ENCODE measurements at places on chromosomes 1 and 21. TPM values are rescaled to one million over a fixed set of nuclear protein-coding genes. Genes with fewer than 3 reads are reported as not detected.

GRCh38 chr1:87894062-87894461, 565.4 kb downstream of the LMO4 start:
- DNase-seq: no peak

GRCh38 chr1:164659621-164660411, 100.8 kb downstream of the PBX1 start:
- DNase-seq: no peak

GRCh38 chr1:152880907-152881306, 2.8 kb downstream of the SMCP start:
- no peak for DNase-seq

- peak; percentile 95 for DNase-seq
Observed at GRCh38 chr1:150560576-150561253, 11.5 kb downstream of the ADAMTSL4 start.

DNA sequence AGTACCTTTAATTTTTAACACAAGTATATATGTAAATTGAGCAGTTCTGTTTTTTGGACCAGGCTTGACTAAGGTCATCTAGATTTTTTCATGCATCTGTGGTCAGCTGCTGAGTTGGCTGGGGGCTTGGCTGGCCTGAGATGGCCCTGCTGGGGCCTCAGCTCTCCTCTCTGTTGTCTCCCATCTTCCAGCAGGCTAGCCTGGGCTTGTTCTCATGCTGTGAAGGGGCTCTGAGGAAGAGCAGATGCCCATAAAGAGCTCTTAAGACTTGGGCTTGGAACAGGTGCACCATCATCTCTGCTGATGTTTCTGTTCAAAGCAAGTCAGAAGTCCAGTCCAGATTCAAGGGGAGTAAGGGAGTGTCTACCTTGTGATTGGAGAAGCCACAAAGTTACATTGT, 51.2 kb upstream of the TNR start:
- DNase-seq: no peak

DNA sequence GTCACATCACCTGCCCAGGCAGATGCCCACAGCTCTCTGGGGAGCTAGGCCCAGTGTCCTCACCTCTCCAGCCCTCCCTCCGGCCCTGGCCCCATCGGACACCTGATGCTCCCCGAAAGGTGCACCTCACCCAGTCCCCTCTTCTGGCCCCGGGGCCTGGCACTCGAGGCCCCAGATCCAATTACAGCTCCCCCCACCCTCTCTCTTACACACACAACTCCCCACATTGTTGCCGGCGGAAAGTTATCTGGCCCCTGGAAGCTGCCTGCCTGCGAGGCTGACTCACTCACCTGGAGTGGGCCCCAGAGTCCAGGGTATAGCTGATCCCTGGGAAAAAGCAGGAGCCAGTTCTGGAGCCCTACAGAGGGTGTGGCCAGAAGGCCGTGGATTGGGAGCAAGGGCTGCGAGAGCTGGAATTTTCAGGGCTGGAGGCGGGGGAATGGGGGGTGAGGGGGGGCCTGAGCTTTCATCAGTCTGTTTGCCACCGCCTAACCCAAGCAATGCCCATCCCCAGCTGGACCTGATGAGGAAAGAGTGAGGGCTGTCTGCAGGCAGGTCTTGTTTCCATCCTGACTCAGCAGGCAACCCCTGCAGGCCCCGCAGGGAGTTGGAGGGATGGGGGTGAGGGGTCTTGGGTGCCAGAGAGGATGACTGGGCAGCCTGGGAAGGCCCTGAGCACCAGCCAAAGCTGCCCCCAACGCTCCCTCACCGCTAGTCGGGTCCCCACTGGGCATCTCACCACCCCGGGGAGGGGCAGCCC, 948 bp downstream of the FBXO2 start:
- DNase-seq: no peak

DNA sequence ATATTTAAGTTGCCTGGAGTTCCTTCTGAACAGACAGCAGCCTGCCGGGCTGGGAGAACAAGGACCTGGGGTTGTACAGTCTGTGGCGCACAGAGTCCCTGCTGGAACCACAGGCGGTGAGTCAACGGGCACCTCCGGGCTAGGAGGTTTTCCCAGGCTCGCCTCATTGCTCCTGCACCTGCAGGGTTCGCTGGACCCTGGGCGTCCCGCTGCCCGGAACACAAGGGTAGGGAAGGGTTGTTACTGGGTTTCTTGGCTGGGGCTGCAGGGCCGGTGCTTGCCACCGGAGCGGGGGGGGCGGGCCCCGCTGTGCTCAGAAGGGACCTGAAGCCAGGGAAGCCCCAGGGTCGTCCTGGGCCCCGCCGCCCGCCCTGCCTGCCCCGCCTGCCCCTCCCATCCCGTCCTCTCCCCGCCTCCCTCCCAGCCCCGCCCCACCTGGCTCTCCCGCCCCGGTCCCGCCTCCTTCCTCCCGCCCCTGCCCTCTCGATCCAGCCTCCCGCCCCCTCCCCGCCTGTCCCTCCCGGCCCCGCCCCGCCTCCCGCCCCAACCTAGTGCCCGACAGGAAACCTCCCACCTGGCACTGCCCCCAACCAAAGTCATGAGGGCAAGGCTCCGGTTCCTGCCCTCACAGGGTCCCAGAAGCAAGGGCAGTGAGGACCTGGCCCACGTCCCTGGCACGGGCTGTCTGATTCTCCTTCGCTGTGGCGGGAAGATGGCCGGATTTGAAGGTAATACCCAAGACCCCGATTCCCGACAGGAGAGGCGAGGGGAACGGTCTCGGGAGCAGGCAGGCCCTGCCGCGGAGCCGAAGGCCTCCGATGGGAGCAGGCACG, 6.8 kb downstream of the JMJD4 start:
- DNase-seq: peak; percentile 79

GRCh38 chr1:173015629-173016028, 35.1 kb downstream of the TNFSF18 start:
- DNase-seq: no peak

DNA sequence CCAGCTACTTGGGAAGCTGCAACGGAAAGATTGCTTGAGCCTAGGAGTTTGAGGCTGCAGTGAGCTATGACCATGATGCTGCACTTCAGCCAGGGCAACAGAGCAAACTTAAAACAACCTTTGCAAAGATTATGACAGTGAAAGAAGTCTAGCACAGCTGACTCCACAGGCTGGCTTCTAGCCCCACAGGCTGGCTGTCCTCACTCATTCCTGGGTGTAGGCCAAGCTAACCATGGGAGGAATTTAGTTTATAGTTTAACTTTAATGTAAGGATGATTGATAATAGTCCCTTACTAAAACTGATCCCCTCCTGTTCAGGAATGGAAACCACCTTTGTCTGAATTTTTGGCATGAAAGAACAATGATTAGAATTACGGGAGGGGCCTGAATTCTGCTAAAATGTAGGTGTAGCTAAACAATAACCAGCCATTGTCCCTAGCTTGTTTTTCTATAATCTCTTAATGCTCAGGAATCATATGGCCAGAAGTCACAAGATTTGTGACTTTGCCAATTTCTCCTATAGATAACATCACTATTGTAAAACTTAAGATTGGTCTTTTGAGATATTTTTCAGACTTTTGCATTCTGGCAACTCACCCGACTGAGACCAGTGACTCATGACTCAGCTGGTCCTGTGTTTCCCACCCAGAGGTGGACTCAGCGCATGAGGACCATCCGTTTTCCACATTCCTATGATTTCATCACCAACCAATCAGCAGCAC, 28.1 kb upstream of the SGIP1 start:
- DNase-seq: no peak

DNA sequence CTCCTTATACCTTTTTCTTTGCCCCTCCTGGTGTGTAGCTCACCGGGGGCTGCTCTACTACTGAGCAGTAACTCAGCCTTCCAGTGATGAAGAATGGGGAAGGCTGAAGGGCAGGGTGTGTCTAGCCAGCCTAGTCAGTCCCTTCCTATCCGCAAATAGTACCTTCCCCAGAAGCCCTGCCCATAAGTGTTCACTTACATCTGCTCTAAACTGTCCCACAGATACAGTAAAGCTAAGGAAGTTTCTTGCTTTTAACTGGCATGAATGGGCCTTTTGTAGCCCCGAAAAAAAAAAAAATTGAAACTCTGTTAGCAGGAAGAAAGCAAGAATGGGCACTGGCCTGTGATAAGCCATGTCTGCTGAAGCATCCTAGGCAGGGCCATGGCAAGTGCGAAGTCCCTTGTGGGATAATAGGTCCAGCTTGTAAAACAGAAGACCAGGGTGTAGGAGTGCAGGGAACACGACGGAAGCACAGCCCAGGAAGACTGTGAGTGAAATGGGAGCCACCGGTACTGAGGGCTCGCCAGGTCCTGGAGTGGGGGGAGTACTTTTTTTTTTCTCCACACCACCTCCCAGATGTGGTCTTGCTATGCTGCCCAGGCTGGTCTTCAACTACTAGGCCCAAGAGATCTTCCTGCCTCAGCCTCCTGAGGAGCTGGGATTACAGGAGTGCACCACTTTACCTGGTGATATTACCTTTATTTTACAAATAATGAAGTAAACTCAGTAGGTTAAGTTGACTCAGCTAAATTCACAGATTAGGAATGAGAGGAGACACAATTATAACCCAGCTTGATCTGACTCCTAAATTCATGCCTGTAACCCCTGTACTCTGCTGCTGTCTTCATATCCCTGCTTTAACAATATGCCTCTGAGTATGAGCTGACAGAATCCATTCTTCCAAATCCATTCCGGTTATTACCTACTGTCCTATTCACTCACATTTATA, 347.5 kb downstream of the SMYD3 start:
- no peak for DNase-seq

DNA sequence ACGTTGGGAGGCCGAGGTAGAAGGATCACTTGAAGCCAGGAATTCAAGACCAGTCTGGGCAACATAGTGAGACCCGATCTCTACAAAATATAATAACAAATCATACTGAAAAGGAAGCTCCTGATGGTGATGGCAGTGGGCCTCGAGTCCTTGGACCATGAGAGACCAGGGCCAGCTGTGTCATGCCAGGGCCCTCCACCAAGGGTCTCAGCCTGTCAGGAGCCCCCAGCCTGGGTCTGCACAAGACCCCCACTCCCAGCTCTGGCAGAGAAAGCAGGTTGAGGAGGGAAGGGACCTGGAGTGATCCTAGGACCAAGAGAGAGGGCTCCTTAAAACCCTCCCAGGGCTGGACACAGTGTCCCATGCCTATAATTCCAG, 6.7 kb upstream of the CTRC start:
- DNase-seq: no peak

- no peak for DNase-seq
Observed at GRCh38 chr1:200372095-200372884, 37.5 kb downstream of the ZNF281 start.

GRCh38 chr1:65832296-65832695, 39.6 kb downstream of the PDE4B start:
- no peak for DNase-seq

- DNase-seq: no peak
Observed at GRCh38 chr1:75265792-75266191, 131.6 kb downstream of the LHX8 start.

DNA sequence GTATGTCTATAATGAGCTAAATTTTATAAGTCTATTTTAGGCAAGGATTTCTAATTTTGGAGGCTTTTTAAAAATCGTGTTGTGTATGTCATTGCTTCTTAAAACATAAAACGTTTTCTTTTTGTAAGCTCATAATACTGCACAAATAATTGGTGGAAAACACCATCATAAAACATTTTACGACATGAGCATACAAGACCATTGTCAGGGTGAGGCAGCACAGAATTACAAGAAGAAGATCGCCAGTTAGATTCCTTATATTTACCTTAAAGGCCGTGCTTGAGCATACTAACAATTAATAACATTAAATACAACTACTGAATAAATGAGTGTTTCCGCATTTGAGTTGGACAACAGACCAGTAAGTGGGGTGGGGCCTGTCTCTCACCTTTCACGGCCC, 19.1 kb upstream of the LMX1A start:
- DNase-seq: no peak

DNA sequence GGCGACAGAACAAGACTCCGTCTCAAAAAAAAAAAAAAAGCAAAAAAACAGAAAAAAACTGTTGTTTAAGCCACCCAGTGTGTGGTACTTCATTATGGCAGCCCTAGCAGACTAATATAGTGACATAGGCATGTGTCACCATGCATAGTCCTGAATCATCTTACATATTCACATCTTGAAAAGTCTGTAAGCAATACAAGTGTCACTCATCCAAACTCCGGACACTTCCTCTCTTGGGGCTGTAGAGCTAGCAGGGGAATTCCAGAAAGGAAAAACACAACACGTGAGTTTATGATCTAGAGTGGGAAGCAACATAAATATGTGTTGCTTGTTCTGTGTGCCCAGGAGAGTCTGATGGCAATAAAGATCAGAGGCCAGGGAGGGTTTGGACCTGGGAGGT, 81.6 kb upstream of the KCNE2 start:
- DNase-seq: no peak

- no peak for DNase-seq
Observed at GRCh38 chr1:219179293-219179692, 5.6 kb downstream of the LYPLAL1 start.

DNA sequence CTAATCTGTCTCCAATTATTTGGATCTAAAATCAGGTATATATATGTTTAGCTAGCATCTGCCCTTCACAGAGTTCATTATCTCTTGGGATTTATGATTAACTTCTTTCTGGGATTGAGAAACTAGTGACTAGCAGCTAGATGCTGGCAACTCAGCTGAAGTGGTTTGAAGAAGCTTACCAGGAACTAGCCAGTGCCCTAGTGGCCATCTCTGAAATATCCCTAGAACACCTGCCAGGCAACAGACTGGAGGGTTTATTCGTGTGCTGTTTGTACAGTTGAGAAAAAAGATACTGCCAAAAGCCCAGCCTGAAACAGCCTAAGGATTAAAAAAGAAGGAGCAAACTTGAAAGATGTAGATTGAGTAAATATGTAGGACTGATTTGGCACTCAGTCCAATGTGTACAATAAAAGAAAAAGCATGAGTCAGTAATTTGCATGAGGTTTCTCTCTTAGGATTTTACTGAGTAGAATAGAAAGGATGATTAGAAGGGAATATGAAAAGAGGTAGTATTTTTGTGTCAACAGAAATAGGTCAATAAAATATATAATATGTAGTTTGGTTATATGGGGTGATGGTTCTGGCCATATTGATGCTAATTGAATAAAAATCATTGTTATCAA, 1144.6 kb upstream of the ADGRL2 start:
- no peak for DNase-seq

GRCh38 chr1:225880222-225880588, 2.0 kb downstream of the TMEM63A start:
- DNase-seq: no peak

The CFHR5 gene
- polyA plus RNA-seq: not detected

The GBP6 gene
- 0.03 TPM for polyA plus RNA-seq

The RCOR3 gene
- polyA plus RNA-seq: 62.6 TPM

The TTLL10 gene
- 0.10 TPM for polyA plus RNA-seq

The SLC9C2 gene
- not detected for polyA plus RNA-seq

The KCNT2 gene
- 0.10 TPM for polyA plus RNA-seq

The PTGFR gene
- polyA plus RNA-seq: 0.13 TPM

The IFI44L gene
- polyA plus RNA-seq: 0.91 TPM

The SH3BGR gene
- polyA plus RNA-seq: 44.2 TPM

The DCLRE1B gene
- polyA plus RNA-seq: 2.6 TPM

The HIVEP3 gene
- polyA plus RNA-seq: 0.70 TPM

All from psoas muscle (tissue), 8 donors.